DMS79 treated with DMSO at 0.1 percent for 48 hours (cell line): ENCODE measurements at places on chromosomes 5 and 9.

DNA sequence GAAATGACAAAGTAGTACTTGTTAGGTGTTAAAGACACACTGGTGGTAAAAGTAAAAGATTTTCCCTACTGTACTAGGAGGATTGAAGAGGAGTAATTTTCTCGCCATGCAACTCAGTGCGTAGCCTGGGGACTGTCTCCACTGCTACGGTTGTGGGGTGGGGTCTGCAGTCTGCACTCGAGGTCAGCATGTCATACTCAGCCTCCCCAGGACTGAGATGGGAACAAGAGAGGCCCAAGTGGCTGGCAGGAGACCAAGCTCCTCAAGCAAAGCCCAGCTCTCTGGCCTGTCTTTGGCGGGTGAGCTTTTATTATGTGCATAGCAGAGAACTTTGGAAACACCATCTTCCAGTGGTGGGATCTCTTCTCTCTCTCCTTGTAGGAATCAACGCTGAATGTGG, 10.4 kb downstream of the NHP2 start:
- DNase-seq = no peak

DNA sequence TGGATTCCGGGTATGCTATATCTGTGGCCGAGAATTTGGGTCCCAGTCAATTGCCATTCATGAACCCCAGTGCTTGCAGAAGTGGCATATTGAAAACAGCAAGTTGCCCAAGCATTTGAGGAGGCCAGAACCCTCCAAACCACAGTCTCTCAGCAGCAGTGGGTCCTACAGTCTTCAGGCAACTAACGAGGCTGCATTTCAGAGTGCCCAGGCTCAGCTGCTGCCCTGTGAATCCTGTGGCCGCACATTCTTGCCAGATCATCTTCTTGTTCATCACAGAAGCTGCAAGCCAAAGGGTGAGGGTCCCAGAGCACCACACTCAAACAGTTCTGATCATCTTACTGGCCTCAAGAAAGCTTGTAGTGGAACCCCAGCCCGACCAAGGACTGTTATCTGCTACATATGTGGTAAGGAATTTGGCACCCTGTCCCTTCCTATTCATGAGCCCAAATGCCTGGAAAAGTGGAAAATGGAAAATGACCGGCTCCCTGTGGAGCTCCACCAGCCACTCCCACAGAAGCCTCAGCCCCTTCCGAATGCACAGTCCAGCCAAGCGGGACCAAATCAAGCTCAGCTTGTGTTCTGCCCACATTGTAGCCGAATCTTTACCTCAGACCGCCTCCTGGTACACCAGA, 23.0 kb downstream of the ZNF474 start:
- no peak for DNase-seq

DNA sequence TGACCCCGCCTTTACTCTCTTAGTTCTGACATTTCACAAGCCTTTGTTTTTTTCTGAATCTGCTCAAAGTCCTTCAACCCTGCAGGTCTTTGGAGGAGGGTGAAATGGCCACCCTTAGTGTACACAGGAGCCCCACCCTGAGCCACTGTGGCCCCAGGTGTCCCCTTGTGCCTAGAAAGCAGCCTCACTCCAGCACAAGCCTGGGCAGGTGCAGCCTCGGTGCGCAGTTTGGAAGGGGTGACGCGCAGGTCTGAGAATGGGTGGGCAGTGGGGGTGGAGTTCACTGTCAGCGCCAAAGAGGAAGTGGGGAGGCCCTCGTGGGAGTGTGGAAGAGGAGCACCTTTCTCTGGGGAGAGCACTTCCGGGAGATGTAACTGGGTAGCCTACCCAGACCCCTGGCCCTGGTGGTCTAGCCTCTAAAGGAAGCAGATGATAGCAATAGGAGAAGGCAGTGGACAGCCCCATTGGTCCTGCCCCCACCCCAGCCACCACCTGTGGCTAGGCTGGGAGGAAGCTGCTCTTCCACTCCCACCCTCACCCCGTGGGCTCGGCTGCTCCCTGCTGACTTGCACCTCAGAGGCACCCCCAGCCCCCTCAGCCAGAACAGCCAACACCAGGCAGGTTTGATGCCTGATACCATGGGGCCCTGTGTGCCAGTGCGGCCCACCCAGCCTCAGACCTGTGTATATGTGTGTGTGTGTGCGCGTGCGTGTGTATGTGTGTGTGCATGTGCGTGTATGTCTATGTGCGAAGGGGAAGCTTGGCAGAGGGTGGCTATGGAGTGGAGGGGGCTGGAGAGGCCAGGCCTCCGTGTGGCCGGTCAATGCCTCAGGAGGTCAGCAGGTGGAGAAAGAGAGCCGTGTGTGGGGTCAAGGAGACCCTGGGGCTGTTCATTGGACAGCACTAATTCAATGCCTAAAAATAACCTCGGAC, 16.8 kb upstream of the DAB2IP start:
- no peak for DNase-seq

- no peak for DNase-seq
These were observed 92.5 kb downstream of the MSX2 start for GRCh38 chr5:174816858-174817257.

DNA sequence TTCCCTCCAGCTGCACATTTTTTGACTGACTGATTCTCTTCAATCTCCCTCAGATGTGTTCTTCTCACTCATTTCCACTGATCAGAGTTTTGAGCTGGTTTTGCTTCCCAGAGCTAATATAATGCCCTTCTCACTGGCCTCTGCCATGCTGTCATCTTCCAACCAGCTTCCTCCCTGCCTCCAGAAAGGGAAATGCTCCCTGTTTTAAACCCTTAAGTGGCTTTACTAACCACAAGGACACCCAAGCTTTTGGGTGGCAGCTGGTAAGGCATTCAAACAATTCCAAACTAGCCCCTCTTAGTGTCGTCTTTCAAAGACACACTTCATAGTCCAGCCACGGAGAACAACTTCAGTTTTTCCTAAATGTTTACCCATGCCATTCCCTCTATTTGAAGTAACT, 172.5 kb downstream of the CRB2 start:
- DNase-seq = peak; percentile 39

DNA sequence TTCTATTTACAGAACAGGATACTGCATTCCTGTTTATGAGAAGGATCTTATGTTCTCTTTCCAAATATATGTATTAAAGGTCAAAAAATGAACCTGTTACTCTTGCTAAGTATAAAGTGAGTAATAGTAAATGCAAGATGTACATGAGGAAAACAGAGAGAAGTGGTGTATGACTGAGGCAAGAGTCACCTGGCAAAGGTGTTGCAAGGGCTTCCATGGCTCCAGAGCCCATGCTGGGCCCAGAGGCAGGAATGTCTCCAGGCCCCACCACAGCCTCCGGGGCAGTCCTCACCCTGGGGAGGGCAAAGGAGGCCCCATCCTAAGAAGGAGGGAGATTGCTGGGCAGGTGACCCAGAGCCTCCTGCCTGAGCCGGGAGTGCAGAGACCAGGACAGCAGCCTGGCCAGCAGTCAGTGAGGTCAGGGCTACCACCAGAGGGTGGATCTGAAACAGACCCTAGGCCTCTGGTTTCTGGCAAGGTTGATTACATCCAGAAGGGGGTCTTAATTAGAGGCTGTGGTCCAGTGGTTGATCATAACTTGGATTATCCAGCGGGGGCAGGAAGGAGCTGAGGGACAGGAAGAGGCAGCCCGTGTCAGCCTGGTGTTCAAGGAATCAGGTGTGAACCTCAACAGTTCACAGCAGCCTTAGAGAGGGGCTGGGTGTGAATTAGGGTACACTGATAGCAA, 57.3 kb upstream of the CPLX2 start:
- no peak for DNase-seq

DNA sequence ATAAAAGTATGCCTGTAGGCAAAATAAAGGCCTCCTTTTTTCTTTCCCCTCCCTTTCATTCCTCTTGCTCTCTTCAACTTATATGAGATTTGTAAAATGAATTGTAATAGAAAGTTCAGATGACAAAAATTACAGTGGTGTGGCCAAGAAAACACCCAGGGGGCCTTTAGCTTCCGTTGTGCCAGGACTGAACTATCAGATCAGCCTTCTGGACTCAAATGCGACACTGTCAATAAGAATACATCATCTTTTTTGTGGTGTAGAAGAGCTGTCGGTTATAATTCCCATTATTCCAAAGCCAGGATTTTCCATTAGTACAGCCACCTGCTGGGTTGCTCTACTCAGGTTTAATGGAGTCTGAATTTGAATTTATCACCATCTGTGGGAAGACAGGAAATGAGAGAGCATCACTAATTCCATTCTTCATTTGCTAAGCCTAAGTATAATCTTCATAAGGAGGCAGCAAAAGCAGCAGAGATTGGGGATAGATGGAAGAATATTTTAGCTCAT, 443.4 kb downstream of the ANXA1 start:
- DNase-seq = no peak

- no peak for DNase-seq
These were observed 35.8 kb downstream of the PPIC start for GRCh38 chr5:123000731-123001130.

DNA sequence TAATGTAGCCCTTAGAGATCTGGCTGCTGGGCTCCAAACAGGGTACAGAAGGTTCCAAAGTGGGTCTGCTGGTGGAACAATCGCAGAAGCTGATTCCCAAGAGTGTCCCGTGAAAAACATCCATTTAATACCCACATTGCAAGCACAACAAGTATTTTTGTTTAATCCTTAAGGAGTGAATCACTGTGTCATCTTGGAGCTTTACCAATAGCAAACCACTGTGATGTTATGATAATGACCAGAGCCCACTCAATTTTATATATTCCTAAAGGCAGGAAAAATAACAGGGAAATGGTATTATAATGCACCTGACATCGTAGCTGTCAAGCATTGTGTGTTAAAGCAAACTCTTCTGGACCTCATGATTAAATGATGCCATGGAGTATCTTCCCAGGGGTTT, 291.9 kb downstream of the FBXL7 start:
- no peak for DNase-seq

- no peak for DNase-seq
These were observed 594.8 kb downstream of the RAB3C start for GRCh38 chr5:59177644-59178043.

DNA sequence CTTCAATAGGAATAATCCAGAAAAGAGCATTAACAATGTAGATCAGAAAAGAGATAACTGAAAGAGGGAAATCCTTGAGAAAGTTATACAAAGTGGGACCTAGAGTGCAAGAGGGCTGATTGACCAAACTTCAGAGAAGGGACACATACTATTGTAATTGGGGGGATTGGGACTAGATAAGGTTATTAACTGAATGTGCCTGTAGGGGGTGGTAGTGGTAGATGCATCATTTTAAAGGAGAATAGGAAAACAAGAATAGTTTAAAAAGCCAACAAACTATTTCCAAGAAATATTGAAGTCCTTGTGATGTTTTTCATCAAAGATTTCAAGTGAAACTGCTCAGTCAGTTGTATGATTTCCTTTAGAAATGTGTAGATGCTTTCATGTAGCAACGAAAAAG, 468.5 kb downstream of the TAF11L14 start:
- no peak for DNase-seq

DNA sequence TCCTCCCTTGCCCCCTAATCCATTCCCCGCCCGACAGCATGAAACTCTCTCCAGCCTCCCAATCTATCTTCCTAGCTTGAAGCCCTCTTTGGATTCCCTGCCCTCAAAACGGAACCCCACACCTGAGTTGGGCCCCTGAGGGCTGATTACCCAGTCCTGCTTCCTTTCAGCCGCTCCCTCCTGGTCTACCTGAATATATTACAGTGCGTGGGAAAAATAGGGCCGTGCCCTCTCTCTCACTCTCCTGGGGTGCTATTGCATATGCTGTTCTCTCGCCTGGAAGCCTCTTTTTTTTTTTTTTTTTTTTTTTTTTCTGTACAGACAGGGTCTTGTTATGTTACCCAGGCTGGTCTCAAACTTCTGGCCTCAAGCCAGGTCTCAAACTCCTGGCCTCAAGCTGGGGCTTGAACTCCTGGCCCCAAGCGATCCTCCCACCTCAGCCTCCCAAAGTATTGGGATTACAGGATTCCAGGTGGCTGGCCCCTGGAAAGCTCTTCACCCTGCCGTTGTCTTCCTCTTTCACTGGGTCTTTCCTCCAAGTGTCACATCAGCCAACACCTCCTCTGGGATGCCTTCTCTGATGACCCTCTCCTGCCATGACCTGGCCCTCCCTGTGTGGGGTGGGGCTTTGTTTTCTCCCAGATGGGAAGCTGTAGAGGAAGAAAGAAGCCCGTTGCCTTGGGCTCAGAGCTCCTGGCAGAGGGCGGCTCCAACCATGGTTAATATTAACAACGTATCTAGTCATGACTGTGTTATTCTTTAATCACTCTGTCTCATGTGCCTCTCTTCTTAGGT, 8.2 kb downstream of the DNM1 start:
- no peak for DNase-seq

DNA sequence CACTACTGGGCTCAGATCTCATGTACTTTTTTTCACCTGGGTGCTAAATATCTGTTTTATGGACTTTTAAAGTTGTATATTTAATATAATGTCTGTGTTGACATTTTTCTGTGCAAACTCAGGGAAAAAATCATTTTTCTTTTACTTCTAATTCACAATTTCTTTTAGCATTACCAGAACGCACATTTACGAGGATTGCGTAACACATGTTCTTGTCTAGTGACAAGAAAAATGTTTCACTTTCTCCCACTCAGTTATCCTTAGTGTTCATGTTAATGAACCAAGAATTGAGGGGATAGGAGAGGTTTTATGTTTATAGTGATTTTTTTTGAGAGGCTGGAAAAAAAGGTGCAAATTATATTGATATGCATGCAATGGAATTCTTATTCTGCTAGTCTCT, 86.3 kb upstream of the PJA2 start:
- no peak for DNase-seq

GRCh38 chr5:160033546-160034252, 24.8 kb downstream of the TTC1 start:
- DNase-seq = no peak

DNA sequence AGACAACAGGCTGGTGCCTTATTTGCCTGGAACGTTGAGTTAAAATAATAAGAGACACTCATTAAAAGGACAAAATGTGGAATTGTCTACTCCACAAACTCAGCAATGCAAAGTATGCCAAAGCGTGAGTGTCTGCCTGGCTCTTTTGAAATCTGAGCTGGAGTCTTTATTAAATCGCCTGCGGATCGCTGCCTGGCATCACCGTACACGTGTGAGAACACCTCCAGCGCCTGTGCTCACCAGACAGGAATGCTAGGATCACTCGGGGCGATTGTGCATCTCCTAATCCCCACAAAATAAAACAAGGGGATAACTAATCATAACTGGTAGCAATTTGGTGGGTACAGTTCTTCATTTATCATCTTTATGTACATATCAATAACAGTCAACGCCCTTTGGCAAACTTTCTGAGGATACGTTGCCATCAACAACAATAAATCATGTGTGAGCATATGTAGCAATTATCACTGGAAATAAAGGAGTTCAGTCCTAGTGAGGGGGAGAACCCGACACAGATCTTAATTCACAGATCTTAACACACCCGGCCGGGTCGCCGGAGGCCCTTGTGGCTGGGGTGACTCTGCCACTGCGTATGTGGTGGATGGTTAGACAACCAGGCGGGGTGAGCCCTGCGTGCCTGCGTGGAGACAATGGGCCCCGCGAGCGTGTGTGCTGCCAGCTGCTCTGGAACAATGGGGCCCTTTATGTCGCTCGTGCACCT, 284.9 kb upstream of the IRX1 start:
- no peak for DNase-seq

GRCh38 chr9:117354244-117354847, 60.5 kb downstream of the ASTN2 start:
- DNase-seq = no peak

- DNase-seq = peak; percentile 39
These were observed 46.2 kb upstream of the PWWP2A start for GRCh38 chr5:160165137-160166068.

- no peak for DNase-seq
These were observed 224.6 kb downstream of the AGTPBP1 start for GRCh38 chr9:85516976-85517637.
